ENCODE measurements at places on chromosomes 2 and 18. TPM values are rescaled to one million over a fixed set of nuclear protein-coding genes. Genes with fewer than 3 reads are reported as not detected.

Gene CYP27C1
- total RNA-seq = not detected

Gene CNTNAP5
- not detected for total RNA-seq

Gene AMER3
- not detected for total RNA-seq

Gene GPR75
- total RNA-seq = 3.9 TPM

All from vein endothelial cell (primary cell).